GM23338 (cell line): ENCODE measurements at places on chromosomes 3 and 15. TPM values are rescaled to one million over a fixed set of nuclear protein-coding genes. Genes with fewer than 3 reads are reported as not detected.

DUOXA1 gene
- not detected in 2 replicates for polyA plus RNA-seq

PDIA3 gene
- 585 and 631 TPM in 2 replicates for polyA plus RNA-seq

GOLGA8T gene
- not detected in 2 replicates for polyA plus RNA-seq

NT5DC2 gene
- 260 and 269 TPM in 2 replicates for polyA plus RNA-seq

DNA sequence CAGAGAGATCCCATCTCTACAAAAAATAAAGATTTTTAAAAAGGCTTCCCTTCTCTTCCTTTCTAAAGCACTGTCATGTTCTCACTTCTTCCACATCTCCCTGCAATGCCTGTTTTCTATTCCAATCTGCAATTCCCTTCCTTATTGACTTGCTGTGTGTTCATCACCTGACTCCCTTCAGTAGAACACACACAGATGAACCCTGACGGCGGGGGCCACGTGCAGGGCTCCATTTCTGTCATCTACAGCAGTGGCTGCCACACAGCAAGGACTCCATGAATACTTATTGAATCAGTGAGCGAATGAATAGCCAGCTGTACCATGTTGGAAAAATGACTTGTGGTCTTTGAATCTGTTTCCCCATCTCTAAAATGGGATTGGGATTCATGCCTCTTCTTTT, 26.1 kb downstream of the BHLHE40 start:
- no peak for DNase-seq

DNA sequence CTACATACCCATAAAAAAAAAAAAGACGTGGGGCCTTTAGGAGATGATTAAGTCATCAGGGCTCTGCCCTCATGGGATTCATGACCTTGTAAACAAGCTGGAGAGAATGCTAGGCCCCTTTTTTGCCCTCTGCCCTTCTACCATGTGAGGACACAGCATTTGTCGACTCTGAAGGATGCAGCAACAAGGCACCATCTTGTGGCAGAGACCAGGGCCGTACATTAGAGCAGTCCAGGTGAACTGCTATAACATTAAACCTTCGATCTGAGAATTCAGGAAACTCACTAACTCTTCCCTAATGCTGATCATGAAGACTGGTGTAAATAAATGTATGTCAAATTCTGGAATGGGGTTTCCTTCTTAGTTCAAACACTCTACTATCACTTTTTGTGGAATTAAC, 30.7 kb upstream of the SIAH2 start:
- DNase-seq: no peak

- DNase-seq: no peak
These were observed 552.6 kb downstream of the NSUN3 start for GRCh38 chr3:94615275-94616065.

GRCh38 chr15:35530698-35531097, 15.3 kb downstream of the DPH6 start:
- DNase-seq: no peak

DNA sequence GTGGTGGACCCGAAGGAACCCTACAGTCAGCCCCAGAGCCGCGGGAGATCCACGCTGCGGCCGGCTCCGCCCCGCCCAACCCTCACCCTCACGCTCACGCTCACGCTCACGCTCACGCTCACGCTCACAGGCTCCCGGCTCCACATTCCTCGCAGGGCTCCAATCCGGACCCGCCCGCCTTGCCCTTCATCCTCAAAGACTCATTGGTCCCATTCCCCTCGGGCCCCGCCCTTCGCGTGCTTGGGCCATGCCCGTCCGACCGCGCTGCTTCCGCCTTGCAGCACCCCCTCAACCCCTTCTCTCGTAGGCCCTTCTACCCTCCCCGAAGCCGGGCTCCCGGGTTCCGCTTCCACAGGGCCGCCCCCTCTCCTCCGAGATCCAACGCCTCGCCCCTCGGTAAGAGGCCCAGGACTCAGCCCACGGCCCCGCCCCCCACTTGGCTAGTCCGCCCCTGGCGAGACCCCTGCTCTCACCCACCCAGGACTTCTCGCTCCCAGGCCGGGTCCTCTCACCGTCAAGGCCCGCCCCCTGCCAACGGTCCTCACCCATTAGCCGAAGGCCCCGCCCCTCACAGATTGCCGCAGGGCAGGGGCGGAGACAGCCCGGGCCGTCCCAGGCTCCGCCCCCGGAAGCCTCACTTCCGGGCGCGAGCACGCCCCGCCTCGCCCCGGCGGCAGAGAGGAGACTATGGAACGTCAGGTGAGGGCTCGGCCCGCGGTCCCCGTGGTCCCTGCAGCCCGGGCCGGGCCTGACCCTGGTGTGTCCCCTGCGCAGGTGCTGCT, at the start of gene APEH:
APEH (plus strand) TSS at position 637 of the 782 bp plus-strand sequence; CDS start at position 688, 51 bp downstream.
- DNase-seq: peak; percentile 100

DNA sequence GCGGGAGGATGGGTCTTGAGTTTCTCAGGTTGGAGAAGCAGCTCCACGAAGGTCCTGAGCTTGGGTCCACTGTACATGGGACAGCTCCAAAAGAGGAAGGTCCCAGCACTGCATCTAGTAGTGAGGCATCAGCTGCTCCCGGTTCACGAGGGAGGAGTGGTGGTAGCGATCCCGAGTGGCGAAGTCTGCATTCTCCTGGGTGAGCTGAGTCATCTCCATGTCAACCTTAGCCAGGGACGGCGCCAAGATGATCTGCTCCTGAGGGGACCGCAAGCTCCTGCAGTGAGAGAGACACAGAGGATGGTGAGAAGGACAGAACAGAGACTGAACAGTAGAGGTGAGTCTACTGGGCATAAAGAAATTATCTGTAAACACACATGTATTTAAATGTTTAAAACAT, 28.0 kb upstream of the HEG1 start:
- DNase-seq: no peak

GRCh38 chr15:99703603-99704443, 29.4 kb downstream of the LYSMD4 start:
- peak; percentile 81 for DNase-seq

GRCh38 chr3:58231666-58232065, 5.9 kb upstream of the ABHD6 start:
- no peak for DNase-seq

DNA sequence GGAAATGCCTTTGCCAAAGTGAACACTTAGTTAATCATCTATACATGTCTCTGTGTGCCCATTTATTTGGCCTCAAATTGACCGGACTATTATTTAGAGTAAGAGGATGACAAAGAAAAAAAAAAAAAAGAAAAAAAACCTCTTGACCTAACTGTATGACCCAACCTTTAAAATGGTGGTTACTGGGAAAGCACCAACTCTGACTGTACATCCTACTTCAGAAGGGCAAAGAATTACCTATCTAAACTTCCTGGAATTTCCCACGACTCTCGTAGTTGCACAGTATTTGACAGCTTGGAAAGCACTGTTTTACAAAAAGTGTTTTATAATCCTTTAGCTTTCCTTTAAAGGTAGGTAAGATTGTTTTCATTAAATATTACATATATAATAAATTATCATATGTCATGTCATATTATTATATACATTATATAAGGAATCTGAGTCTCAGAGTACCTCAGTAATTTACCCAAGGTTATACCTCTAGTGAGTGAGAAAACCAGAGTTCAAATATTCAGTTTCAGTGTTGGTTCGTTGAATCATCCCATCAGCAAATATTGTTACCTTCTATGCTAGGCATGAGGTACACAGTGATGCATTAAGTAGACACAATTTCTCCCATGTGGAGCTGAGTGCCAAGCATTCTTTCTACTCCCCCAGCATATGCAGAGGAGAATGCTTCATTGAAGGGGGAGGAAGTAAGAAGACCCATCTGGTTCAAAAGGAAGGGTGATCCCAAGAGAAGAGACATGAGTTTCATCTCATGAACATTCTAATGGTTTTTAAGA, 5.0 kb downstream of the BCL2A1 start:
- no peak for DNase-seq
